Mesendoderm (in vitro differentiated cells): ENCODE measurements at places on chromosomes 3 and 15.

DNA sequence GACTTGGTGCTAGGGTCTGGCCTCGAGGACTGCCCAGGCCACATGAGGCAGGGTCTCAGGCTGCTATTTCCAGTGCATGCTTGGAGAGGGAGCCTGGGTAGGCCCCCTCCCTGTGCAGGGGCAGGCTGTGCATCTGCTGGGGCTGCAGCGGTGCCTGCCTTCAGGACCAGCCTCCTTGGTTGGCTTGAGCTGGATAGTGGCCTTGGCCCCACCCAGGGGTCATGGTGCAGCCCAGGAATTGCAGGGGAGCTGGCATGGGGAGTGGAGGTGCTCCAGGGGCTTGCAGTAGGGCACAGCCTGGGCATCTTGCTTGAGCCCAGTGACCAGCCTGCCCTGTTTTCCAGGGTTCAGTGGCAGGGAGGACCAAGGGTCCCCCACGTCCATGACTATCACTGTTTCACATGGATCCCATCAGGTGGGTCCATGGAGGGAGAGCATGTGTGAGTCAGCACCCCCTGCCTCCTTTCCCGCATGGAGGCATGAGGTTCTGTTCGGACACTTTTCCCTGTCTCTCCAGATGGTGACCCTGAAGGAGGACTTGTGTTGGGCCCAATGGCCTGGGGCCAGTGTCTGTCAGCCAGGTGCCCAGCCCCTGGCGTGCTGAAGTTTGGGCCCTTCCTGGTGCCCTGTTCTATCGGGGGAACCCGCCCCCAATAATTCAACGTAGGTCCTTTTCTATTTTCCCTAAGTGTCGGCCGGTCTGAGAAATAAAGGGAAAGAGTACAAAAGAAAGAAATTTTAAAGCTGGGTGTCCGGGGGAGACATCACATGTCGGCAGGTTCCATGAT lies 218.6 kb downstream of the SNRPN start:
- no peaks in the 10 kb centered on the region for H3K27me3 ChIP-seq
- H3K27ac ChIP-seq = no peak overlapping the region
- H3K4me1 ChIP-seq = no peaks in the 10 kb centered on the region
- H3K4me3 ChIP-seq = no peak overlapping the region

- H3K4me3 ChIP-seq = no peak overlapping the region
- no peak overlapping the region for H3K27ac ChIP-seq
- no peaks in the 10 kb centered on the region for H3K4me1 ChIP-seq
- H3K36me3 ChIP-seq = no peaks in the 10 kb centered on the region
- no peaks in the 10 kb centered on the region for H3K27me3 ChIP-seq
- no peak for DNase-seq
These were observed 71.7 kb upstream of the SNRK start for GRCh38 chr3:43214616-43215015.

- no peaks in the 10 kb centered on the region for H3K36me3 ChIP-seq
- no peak for DNase-seq
- H3K27me3 ChIP-seq = no peaks in the 10 kb centered on the region
- H3K27ac ChIP-seq = no peak overlapping the region
- no peaks in the 10 kb centered on the region for H3K4me1 ChIP-seq
- no peak overlapping the region for H3K4me3 ChIP-seq
These were observed 315.8 kb upstream of the SATB1 start for GRCh38 chr3:18740631-18741583.

DNA sequence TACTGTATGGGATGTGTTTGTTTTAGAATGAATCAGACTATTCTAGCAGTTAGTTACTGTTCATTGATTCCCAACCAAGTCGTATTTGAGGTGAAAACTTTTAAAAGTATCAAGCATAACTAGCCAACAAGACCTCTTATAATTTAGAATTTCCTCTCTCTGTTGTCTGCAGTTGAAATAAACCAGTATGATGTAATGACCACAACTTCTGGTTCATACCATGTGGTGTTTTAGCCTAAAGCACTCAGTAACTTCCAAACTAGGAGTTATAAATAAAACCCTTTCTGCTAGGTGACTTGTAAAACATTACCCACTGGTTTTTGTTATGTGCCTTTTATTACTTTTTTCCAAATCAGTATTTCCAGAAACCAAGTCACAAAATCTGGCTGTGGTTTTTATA lies 19.8 kb upstream of the P2RY12 start:
- H3K27ac ChIP-seq = no peak overlapping the region
- no peaks in the 10 kb centered on the region for H3K27me3 ChIP-seq
- no peaks in the 10 kb centered on the region for H3K4me1 ChIP-seq
- H3K4me3 ChIP-seq = no peak overlapping the region
- DNase-seq = no peak

- no peak overlapping the region for H3K27ac ChIP-seq
- no peaks in the 10 kb centered on the region for H3K36me3 ChIP-seq
- no peak for DNase-seq
- no peaks in the 10 kb centered on the region for H3K4me1 ChIP-seq
- H3K27me3 ChIP-seq = no peaks in the 10 kb centered on the region
- no peak overlapping the region for H3K4me3 ChIP-seq
These were observed 35.8 kb upstream of the LRRFIP2 start for GRCh38 chr3:37210230-37210629.

- no peaks in the 10 kb centered on the region for H3K36me3 ChIP-seq
- no peak overlapping the region for H3K27ac ChIP-seq
- peaks cover 12% of the 10 kb centered on the region for H3K4me1 ChIP-seq
- no peak for DNase-seq
- H3K27me3 ChIP-seq = no peaks in the 10 kb centered on the region
- no peak overlapping the region for H3K4me3 ChIP-seq
These were observed 104.5 kb downstream of the IGF2BP2 start for GRCh38 chr3:185720326-185720725.
